ENCODE measurements at places on chromosomes 4 and X.

DNA sequence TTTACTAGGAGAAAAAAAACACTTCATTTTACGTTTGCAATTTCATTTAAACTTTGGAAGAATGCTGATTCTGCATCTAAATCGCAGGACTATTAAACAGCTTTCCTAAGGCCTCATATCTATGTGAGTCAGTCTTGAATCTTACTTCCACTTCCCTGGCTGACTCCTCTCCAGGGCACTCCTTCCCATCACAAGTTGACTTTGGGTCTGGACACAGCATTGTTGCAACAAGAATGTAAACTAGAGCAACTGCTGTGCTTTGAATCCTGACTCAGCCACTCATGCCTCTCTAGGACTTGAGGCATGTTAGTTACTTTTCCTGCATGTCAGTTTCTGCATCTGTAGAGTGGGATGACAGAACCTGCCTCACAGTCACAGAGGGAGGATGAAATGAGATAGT lies 413.8 kb downstream of the FAT4 start:
- no peak for DNase-seq

GRCh38 chr4:22635692-22636091 lies 57.0 kb upstream of the GBA3 start:
- DNase-seq = no peak

- DNase-seq = no peak
These were observed 5.5 kb downstream of the MPP1 start for GRCh38 chrX:154799556-154800348.

DNA sequence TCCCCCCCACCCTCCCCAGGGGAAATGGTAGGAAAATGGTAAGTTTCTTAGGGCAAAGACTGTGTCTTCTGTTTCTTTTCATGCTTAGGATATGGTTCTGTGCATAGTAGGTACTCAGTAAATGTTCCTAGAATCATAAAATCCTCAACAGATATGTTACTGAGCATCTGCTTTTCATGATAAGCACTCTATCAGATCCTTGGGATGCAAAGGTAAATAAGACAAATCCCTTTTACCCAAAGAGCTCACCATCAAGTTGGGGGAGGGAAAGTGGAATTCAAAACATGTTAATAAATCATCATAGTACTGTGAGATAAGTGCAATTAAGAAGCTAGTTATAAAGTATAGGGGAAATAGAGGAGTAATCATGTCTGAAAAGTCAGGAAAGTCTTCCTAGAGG lies 67.9 kb upstream of the OGT start:
- no peak for DNase-seq

- no peak for DNase-seq
These were observed 1242.8 kb upstream of the DIAPH2 start for GRCh38 chrX:95441836-95442235.

- DNase-seq = no peak
These were observed 4.8 kb downstream of the CPE start for GRCh38 chr4:165383591-165384073.

- no peak for DNase-seq
These were observed 2.9 kb downstream of the KLHL15 start for GRCh38 chrX:24023972-24024669.

- no peak for DNase-seq
These were observed 125.4 kb downstream of the ATP8A1 start for GRCh38 chr4:42531341-42532030.

GRCh38 chrX:132940727-132941327 lies 17.6 kb downstream of the HS6ST2 start:
- no peak for DNase-seq

- DNase-seq = no peak
These were observed 144.1 kb downstream of the SLC7A11 start for GRCh38 chr4:138097912-138098600.

GRCh38 chrX:2464677-2465166 lies 36.1 kb downstream of the DHRSX start:
- DNase-seq = no peak

DNA sequence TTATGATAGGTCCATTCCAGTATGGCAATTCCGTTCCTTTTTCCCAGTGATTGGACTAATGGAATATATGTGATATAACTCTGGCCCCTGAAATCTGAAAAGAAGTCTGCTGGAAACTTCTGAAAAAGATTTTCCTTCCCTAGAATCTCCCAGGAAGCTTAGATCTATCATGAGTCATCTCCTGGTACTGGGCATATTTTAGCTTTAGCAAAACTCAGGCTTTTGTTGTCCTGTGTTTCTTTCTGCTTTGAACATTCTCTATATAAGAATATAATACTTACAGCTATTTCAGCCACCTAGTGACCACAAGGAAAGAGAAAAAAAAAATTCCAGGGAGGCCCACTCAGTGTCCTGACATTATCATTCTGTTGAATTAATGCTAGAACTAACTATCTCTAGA lies 597.2 kb upstream of the GRIA3 start:
- no peak for DNase-seq

GRCh38 chr4:37224854-37225253 lies 19.7 kb upstream of the NWD2 start:
- DNase-seq = no peak

GRCh38 chr4:10302096-10302495 lies 155.1 kb downstream of the ZNF518B start:
- no peak for DNase-seq

- no peak for DNase-seq
These were observed 447.0 kb upstream of the GALNT7 start for GRCh38 chr4:172721659-172722058.

DNA sequence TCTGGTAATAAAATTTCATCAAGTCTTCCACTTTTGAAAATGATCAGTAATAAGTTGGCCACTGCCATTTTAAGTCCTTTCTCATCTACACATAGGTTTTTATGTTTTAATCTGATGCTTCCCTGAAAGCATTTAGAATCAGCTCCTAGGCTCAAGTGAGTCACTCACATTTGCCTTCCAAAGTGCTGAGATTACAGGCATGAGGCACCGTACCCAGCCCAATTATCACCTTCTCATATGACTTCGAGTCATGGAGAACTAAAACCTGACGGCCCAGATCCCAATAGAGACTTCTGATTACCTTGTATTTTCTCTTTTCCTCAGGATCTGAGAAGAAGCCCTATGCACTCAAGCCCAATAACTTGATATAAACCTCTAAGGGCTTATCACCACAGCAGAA lies 140.8 kb downstream of the OPHN1 start:
- DNase-seq = no peak

Measured in natural killer cell treated with Interleukin-12 subunit alpha and Interleukin-12 subunit beta and Interleukin-15 and Interleukin-18, amount 100 ng/mL, for 72 hours (primary cell).